ENCODE measurements at places on chromosomes 7 and 10.
A peak's percentile ranks its signal among the peaks of the same experiment; 100 is the strongest.

GRCh38 chr7:12436896-12437535, 33.4 kb upstream of the VWDE start:
- no peaks in the 10 kb centered on the region for H3K27me3 ChIP-seq
- no peaks in the 10 kb centered on the region for H3K4me1 ChIP-seq
- no peak overlapping the region for H3K4me3 ChIP-seq
- H3K27ac ChIP-seq: no peak overlapping the region
- no peaks in the 10 kb centered on the region for H3K36me3 ChIP-seq
- DNase-seq: no peak

DNA sequence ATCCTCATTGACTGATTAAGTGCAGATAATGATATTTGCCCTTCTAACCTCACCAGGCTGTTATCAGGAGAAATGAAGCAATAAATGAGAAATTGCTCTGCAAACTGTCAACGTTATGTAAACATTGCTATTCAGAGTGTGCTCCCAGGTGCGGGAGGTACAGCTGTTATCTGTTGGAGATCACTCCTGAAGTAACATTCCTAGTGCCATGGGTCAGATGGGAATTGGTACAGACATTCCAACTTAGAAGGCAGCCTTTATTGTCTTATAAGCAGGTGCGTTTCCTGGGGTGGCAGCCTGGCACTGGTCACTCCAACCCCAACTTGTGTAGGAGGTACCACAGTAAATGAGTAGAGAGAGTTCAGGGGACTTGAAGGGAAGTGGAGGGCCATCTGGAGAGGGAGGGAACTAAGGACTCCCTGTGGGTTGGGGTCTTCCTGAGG, 36.8 kb downstream of the HK1 start:
- H3K4me1 ChIP-seq: peaks cover 11% of the 10 kb centered on the region
- H3K27me3 ChIP-seq: no peaks in the 10 kb centered on the region
- H3K27ac ChIP-seq: no peak overlapping the region
- H3K4me3 ChIP-seq: no peak overlapping the region

DNA sequence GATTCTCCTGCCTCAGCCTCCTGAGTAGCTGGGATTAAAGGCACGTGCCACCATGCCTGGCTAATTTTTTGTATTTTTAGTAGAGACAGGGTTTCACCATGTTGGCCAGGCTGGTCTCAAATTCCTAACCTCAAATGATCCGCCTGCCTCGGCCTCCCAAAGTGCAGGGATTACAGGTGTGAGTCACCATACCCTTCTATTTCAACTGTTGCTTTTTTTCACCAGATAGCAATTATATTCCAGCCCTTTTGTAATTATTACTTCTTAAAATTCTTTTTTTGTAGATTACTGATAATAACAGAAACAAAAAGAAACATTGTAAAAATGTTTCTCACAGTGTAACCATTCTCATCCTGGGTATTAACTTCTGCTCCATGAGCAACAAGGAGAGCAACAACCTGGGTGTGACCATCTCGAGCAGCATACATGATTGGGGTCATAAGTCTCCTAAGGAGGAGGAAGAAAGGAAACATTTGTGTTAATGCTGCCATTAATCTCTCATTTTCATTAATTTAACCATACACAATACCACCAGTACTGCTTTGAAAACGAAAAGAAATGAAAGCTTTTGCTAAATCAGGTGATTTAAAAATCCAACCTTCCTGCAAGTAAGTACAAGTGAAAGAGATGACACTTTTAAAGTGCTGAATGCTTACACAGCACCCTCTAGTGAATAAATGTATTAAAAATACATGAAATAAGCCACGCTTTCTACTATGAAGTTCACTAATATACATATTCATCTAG, 41.8 kb downstream of the ASZ1 start:
- no peaks in the 10 kb centered on the region for H3K36me3 ChIP-seq
- H3K4me3 ChIP-seq: no peak overlapping the region
- no peak overlapping the region for H3K27ac ChIP-seq
- no peak for DNase-seq
- no peaks in the 10 kb centered on the region for H3K27me3 ChIP-seq
- no peaks in the 10 kb centered on the region for H3K4me1 ChIP-seq

DNA sequence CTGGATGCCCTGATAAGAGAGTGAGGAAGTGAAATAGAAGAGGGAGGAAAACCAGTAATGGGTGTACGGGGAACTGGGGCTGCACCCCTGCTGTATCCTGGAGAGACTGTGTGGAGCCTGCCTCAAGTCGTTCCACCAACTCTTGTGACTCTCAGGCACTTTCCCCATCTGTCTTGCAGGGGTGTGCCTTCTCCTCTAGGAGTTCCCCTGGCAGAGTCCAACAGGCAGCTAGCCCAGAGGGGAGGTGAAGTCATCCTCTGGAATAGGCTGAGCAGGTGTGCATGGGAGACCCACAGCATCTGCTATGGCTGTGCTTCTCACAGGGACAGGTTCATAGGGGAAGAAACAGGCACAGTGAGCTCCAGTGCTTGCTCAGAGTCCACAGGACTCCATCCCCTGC, 46.8 kb downstream of the WIPF3 start:
- no peak overlapping the region for H3K4me3 ChIP-seq
- H3K27ac ChIP-seq: peak overlapping the region; percentile 89
- no peaks in the 10 kb centered on the region for H3K27me3 ChIP-seq

GRCh38 chr7:3636131-3636860, 335.2 kb downstream of the SDK1 start:
- H3K27me3 ChIP-seq: no peaks in the 10 kb centered on the region
- no peak for DNase-seq
- H3K4me3 ChIP-seq: no peak overlapping the region
- no peaks in the 10 kb centered on the region for H3K4me1 ChIP-seq

- H3K36me3 ChIP-seq: no peaks in the 10 kb centered on the region
- no peak for DNase-seq
- H3K27ac ChIP-seq: no peak overlapping the region
- no peak overlapping the region for H3K4me3 ChIP-seq
- H3K4me1 ChIP-seq: no peaks in the 10 kb centered on the region
These were observed 40.8 kb upstream of the CACNB2 start for GRCh38 chr10:18099415-18099814.

DNA sequence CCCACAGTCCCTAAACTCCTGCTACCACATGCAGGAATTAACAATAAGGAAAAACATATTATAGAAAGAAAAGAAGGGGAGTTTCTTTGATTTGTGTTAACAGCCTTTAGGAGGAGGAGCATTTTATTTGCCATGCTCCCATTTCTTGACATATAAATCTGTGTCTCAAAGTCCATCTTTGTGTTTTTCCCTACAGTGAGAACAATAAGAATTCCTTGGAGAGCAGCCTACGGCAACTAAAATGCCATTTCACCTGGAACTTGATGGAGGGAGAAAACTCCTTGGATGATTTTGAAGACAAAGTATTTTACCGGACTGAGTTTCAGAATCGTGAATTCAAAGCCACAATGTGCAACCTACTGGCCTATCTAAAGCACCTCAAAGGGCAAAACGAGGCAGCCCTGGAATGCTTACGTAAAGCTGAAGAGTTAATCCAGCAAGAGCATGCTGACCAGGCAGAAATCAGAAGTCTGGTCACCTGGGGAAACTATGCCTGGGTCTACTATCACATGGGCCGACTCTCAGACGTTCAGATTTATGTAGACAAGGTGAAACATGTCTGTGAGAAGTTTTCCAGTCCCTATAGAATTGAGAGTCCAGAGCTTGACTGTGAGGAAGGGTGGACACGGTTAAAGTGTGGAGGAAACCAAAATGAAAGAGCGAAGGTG, 4.1 kb downstream of the IFIT2 start:
- H3K27ac ChIP-seq: no peak overlapping the region
- no peaks in the 10 kb centered on the region for H3K27me3 ChIP-seq
- H3K4me1 ChIP-seq: peaks cover 12% of the 10 kb centered on the region
- no peaks in the 10 kb centered on the region for H3K36me3 ChIP-seq

GRCh38 chr10:17024461-17024860, 105.2 kb downstream of the CUBN start:
- DNase-seq: no peak
- H3K27me3 ChIP-seq: no peaks in the 10 kb centered on the region
- peaks cover 6% of the 10 kb centered on the region for H3K4me1 ChIP-seq
- no peaks in the 10 kb centered on the region for H3K36me3 ChIP-seq

DNA sequence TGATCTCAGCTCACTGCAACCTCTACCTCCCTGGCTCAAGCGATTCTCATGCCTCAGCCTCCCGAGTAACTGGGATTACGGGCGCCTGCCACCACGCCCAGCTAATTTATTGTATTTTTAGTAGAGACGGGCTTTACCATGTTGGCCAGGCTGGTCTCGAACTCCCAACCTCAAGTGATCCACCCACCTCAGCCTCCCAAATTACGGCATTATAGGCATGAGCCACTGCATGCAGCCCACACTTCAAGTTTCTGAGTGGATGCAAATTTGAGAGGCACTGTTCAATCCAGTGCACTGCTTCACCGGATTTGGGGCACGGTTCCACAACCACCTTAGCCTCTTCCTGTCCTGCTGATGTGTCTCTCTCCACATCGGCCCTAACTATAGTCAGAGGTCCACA, 16.5 kb downstream of the CNPY1 start:
- peaks cover 35% of the 10 kb centered on the region for H3K27me3 ChIP-seq
- H3K27ac ChIP-seq: no peak overlapping the region
- H3K4me3 ChIP-seq: no peak overlapping the region
- DNase-seq: no peak
- H3K36me3 ChIP-seq: no peaks in the 10 kb centered on the region

DNA sequence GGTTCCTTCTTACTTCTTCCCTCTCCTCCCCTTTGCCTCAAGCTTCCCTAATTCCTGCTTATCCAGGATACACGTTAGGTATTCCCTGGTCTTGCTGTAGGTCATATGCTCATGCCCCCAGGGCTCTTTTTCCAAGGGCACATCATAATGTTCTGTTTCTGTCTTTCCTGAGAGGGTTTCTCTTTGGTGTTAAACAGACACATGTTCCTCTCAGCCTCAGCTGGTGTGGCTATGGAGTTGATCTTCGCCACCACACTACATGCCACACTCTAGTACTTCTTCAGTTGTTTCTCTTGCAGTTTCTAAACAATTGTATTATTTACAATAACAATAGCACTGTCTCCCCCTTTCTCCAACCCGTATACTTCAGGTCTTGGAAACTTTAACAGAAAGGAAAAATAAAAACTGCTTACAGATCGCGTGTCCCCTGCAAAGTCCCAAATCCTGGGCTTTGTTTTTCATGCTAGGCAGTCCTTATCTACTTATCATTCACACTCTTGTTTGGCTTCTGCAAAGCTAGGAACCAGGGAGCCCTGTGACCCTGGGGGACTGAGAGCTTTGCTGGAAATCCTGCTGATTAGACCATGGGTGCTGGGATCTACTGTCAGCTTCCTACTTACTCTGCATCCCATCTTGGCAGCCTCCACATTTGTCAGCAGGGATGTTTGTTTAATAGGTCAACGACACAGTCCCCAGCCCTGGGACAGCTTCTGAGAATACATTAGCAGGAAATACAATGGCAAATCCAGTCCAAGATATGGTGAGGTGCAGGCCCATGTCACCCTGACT, 193.9 kb upstream of the BMPER start:
- H3K4me3 ChIP-seq: no peak overlapping the region
- H3K4me1 ChIP-seq: peaks cover 11% of the 10 kb centered on the region
- DNase-seq: no peak
- H3K27ac ChIP-seq: no peak overlapping the region
- H3K27me3 ChIP-seq: no peaks in the 10 kb centered on the region
- H3K36me3 ChIP-seq: no peaks in the 10 kb centered on the region

GRCh38 chr10:129770286-129770685, 193.8 kb downstream of the EBF3 start:
- DNase-seq: no peak
- H3K27me3 ChIP-seq: no peaks in the 10 kb centered on the region
- no peaks in the 10 kb centered on the region for H3K4me1 ChIP-seq
- no peaks in the 10 kb centered on the region for H3K36me3 ChIP-seq
- H3K4me3 ChIP-seq: no peak overlapping the region

GRCh38 chr10:28644647-28645046, 32.7 kb upstream of the BAMBI start:
- no peaks in the 10 kb centered on the region for H3K4me1 ChIP-seq
- no peaks in the 10 kb centered on the region for H3K36me3 ChIP-seq
- no peak overlapping the region for H3K4me3 ChIP-seq
- DNase-seq: no peak

- H3K4me1 ChIP-seq: no peaks in the 10 kb centered on the region
- H3K27me3 ChIP-seq: no peaks in the 10 kb centered on the region
- H3K27ac ChIP-seq: no peak overlapping the region
- no peak overlapping the region for H3K4me3 ChIP-seq
- no peaks in the 10 kb centered on the region for H3K36me3 ChIP-seq
These were observed 8.6 kb upstream of the ZNF713 start for GRCh38 chr7:55878691-55879090.

DNA sequence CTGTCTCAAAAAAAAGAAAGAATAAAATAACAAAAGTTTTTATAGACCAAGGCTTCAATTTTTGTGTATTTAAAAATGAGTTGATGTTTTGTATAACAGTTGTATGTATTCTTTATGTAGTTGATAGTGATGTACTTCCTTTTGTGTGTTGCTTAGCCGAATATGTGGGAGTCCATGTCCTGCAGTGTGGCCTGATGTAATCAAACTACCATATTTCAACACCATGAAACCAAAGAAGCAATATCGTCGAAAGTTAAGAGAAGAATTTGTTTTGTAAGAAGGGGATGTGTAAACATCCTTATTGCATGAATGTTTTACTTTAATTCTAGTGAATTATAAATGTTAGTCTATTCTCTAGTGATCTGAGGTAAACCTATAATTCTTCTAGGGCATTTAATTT, 56.6 kb downstream of the MPLKIP start:
- no peak overlapping the region for H3K4me3 ChIP-seq
- H3K27ac ChIP-seq: no peak overlapping the region
- DNase-seq: no peak
- H3K4me1 ChIP-seq: no peaks in the 10 kb centered on the region

GRCh38 chr7:113321201-113321600, 202.8 kb upstream of the SMIM30 start:
- H3K36me3 ChIP-seq: no peaks in the 10 kb centered on the region
- DNase-seq: no peak
- no peaks in the 10 kb centered on the region for H3K27me3 ChIP-seq
- no peaks in the 10 kb centered on the region for H3K4me1 ChIP-seq

- no peak overlapping the region for H3K27ac ChIP-seq
- H3K4me3 ChIP-seq: no peak overlapping the region
- no peaks in the 10 kb centered on the region for H3K27me3 ChIP-seq
These were observed 75.1 kb upstream of the PLPP4 start for GRCh38 chr10:120381931-120382330.

DNA sequence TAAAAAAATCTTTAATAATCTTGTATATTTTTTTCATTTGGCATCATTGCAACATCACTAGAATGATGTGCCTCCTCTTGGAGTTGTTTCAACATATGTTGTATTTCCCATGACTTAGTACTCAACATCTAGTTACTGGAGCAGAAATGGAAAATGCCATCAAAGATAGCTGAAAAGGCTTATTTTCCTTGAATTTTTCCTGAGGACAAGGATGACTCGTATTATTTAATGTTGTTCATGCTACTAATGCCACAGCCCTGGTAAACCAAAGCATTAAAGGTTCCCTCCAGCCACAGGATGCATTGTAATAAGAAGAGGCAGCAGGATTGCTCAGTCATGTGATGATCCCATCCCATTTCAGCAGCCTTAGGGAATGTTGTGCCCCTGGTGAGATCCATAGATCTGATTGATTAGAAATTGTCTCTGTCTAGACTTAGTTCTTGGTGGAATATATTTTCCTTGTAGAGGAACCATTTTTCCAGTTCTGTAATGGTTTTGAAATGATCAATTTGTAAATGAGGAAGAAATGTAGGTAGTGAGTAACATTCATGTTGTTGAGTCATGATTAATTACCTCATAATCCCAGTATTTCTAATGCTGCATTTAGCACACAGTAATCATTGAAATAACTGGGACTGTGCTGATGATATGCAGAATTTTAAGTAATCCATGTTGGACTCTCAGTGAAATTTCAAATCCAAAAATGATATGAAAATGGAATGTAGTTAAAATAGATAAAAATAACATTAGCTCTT, 91.3 kb upstream of the SMIM30 start:
- H3K4me3 ChIP-seq: no peak overlapping the region
- no peak overlapping the region for H3K27ac ChIP-seq
- no peaks in the 10 kb centered on the region for H3K4me1 ChIP-seq
- DNase-seq: no peak
- H3K27me3 ChIP-seq: no peaks in the 10 kb centered on the region
- no peaks in the 10 kb centered on the region for H3K36me3 ChIP-seq

Data from psoas muscle (tissue), 8 donors.